ENCODE measurements at places on chromosomes 12 and 14.

DNA sequence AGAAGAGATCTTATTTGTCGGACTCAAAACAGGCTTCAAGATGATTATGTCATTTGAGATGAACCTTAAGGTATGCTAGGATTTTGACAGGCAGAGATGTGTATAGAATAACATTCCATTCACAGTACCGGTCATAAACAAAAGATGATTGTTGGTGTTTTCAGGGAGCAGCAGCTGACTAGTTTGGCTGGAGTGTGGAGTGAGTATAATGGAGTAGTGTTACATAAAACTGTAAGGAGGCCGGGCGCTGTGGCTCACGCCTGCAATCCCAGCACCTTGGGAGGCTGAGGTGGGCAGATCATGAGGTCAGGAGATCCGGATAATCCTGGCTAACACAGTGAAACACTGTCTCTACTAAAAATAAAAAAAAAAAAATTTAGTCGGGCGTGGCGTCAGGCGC lies 23.9 kb downstream of the SERPINA10 start:
- no peak for DNase-seq

- DNase-seq, result no peak
Observed at GRCh38 chr14:81406863-81407262, 6.7 kb upstream of the STON2 start.

DNA sequence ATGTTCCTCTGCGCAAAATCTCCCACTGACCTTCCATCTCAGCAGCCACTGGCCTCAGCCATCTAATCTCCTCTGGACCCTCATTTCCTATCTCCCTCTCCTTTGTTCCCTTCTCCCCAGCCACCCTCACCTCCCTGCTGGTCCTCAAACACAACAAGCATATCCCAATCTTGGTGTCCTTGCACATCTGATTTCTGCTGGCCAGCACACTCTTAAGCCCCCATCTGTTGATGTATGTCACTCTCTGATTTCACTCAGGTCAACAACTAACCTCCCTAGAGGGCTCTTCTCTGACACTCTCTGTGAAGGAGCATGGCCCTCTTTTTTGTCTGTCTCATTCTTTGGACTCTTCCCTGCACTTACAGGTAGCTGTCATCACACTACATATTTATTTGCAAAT lies 25.6 kb downstream of the PPM1H start:
- no peak for DNase-seq

DNA sequence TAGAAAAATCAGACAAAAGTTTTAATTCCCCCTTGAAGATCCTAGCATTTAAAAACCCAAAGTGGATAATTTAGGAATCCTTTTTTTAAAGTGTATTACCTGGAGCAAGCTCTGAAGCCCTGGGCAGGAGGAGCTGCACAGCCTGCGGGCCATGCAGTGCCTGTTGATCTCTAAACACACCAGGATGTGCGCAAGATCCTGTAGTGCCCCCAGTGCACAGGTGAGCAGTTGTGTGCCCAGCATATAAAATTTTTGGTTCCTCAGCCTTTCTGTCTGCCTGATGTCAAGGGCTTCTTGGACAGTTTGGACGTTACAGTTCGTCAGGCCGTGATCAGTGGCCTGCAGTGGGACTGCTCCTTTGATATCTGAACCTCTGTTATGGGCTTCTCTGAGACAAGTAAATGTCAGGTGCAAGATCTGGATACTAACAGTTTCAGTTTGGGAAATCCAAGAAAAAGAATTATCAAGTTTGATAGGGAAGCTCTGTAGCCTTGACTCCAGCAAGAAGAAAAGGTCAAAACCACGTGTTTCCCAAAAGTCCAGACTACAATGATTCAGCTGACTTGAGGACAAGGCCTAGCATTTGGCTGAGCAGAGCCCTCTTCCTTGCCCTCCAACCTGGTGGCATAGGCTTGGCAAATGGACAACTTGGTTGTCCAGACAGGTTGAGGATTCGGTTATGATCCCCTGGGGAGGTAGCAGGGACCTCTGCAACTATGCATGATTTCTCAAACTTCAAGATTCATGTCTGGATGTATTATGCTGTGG lies 1.0 kb downstream of the ATXN7L3B start:
- no peak for DNase-seq
